ENCODE measurements at places on chromosomes 13 and 19.

- DNase-seq, result no peak
Measured at GRCh38 chr19:1410136-1410786, 2.9 kb downstream of the DAZAP1 start.

DNA sequence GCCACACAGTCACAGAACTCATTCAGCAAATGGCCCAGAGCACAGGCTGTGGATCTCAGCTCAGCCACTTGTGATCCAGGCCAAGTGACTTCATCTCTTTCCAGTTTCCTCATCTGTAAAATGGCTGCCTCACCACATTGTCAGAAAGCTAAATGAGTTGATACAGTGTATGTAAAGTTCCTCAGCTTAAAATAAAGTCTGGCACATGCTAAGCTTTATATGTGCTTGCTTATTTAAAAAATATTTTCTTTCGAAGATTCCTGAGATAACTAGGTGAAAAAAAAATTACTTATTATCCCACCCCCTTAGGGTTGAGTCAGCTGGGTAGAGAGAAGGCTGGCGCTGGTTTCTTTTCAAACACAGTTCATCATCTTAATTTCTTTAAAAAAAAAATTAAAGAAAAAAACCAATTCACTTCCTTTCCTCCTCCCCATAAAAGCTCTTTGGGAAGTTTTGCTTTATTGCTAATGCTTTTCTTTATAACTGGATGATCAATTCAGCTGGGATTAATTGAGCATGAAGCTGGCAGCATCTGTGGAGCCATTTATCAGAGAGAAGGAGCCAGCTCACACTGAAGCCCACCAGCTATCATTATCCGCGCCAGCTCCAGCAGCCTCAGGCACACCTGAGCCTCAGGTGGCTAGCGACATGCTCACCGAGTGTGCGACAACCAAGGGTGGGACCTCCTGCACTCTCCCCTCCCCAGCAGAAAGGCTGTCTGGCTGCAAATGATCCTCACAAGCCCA, 354.9 kb downstream of the FOXO1 start:
- DNase-seq, result no peak

GRCh38 chr19:374886-375235, 30.3 kb upstream of the MIER2 start:
- no peak for DNase-seq

- no peak for DNase-seq
Measured at GRCh38 chr13:62038214-62038613, 622.6 kb upstream of the PCDH20 start.

GRCh38 chr19:3661284-3662238, 35.0 kb upstream of the CACTIN start:
- no peak for DNase-seq

GRCh38 chr13:99105160-99105559, 95.5 kb upstream of the UBAC2 start:
- no peak for DNase-seq

DNA sequence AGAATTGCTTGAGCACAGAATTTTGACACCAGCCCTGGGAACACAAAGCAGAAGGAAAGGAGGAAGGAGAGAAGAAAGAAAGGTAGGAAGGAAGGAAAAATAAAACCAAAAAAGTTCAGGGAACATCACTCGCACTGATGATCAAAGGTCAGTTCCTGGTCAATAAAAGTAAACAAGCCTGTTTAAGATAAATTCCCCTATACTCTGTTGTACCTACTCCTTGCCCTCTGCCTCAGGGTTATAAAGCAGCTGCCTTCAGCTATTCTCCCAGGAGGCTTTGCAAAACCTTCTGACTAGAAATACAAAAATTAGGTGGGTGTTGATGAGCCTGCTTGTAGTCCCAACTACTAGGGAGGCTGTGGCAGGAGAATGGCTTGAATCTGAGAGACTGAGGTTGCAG, 14.9 kb upstream of the ZNF91 start:
- DNase-seq, result no peak

- DNase-seq, result no peak
Measured at GRCh38 chr19:33052352-33052972, 12.2 kb downstream of the RHPN2 start.

DNA sequence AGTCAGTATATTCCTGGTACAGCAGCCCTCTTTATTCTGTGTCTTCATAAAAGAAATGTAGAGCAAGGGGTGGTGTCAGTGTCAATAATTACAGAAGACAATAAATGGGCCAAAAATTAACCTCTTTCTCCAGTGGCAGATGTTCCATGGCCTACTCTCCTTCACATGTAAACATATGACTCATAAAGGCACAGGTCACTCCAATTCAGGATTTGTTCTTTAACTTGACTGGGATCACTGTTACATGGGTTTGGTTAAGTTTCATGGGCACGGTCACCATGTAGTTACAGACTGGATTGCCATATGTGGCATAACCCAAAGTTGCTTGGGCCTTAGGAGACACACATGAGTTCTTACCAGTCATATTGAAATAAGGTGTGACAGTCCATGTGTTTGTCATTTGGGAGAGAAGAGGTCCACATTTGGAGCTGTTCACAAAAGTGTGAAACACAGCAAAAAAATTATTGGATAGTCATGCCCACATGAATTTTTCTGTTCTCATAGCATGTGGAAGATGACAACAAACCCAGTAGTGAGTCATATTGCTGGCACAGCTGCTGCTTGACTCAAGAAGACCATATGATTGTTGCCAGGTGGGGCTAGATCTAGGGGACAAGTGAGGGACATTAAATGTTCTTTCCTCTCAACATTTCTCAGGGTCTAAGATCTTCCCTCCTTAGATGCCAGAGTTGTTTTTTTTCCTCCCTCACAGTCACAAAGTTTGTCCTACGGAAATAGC, 68.1 kb upstream of the HTR2A start:
- DNase-seq, result no peak

- peak; percentile 88 for DNase-seq
Measured at GRCh38 chr19:17336872-17337674, at the start of gene GTPBP3. TSS of gene GTPBP3 (plus strand) at chr19:17337553. CDS start at chr19:17337612, 59 bp downstream.

GRCh38 chr13:43126420-43126819, 103.0 kb downstream of the DNAJC15 start:
- no peak for DNase-seq

DNA sequence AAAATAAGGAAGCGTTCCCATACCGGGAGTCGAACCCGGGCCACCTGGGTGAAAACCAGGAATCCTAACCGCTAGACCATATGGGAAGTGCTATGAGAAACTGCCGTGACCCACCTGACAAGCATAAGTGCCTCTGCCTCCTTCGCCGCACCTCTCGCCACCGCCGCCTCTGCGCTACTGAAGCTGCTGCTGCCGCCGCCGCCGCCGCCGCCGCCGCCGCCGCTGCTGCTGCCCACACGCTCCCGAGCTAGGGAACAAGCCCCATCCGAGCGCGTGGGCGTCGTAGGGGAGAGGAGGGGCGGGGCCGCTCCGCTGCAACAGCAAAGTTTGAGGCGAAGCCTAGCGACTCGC, 610 bp upstream of the WBP4 start:
- peak; percentile 90 for DNase-seq

GRCh38 chr19:45506246-45506988, 862 bp upstream of the VASP start:
- DNase-seq, result peak; percentile 99

GRCh38 chr13:30957258-30957943, 24.9 kb downstream of the TEX26 start:
- no peak for DNase-seq

DNA sequence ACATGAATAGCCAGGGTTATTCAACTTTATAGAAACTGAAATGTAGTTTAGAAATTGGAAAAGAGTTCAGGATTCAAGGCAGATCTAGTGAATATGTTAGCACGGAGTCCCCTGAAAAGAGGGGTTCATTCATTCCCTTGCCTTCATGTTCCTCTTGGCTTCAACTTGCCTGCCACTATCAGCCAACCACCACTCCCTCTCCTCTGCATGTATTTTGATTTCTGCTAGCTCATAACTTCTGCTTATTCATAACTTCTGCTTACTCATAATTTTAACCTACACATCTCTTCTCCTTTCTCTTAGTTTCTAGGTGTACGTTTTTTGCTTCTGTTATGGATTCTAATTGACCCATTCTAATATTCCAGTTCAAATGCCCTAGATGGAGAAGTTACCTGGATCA, 5.5 kb upstream of the SERTM1 start:
- no peak for DNase-seq

GRCh38 chr19:18644196-18645034, 7.6 kb downstream of the KLHL26 start:
- no peak for DNase-seq

DNA sequence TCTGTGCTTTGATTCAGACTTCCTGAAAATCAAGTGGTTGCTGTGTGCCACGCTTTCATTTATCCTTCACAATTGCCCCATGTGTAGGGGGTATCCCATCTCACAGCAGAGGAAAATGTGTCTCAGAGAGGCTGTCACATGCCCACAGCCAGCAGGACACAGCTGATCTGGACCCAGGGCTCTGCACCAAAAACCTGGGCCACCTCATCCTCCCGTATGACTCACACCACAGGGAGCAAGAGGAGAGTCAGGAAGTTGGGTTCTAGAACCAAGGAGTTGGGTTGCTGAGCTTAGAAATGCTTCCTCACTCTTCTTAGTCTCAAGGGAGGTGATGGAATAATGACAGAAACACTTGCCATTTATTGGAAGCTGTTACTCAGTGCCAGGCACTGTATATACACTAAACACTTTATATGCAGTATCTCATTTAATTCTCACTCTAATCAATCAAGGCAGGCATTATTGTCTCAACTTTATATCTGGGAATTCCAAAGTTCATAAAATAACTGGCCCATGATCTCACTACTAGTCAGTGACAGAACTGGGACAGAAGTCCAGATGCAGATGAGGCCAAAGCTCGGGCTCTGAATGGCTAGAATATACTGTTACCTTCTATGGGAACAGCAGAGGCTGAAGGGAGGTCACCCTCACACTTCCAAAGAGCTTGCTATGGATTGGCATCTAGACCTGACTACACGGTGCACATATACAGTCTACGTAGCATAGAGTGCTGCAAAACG, 47.7 kb upstream of the ATP12A start:
- DNase-seq, result no peak

- peak; percentile 85 for DNase-seq
Measured at GRCh38 chr19:3075605-3076431, 13.5 kb upstream of the TLE5 start.

GRCh38 chr13:110625771-110626321, 10.5 kb downstream of the NAXD start:
- DNase-seq, result no peak

DNA sequence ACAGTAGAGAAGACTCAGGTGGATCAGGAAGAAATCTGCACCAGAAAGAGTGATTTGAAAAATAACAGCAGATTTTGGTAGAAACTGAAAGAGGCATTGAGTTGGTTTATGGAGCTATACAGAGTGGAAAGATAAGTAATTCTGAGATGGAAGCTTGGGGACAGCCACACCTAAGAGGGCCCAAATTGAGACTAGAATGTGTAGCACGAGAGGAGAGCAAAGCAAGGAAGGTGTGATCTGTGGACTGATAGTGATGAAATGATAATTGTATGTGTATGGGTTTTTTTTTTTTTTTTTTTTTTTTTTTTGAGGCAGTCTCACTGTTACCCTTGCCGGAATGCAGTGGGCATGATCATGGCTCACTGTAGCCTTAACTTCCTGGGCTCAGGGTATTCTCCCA, 16.3 kb downstream of the SAE1 start:
- DNase-seq, result no peak

GRCh38 chr13:107351305-107351704, 783.4 kb upstream of the ARGLU1 start:
- DNase-seq, result no peak

DNA sequence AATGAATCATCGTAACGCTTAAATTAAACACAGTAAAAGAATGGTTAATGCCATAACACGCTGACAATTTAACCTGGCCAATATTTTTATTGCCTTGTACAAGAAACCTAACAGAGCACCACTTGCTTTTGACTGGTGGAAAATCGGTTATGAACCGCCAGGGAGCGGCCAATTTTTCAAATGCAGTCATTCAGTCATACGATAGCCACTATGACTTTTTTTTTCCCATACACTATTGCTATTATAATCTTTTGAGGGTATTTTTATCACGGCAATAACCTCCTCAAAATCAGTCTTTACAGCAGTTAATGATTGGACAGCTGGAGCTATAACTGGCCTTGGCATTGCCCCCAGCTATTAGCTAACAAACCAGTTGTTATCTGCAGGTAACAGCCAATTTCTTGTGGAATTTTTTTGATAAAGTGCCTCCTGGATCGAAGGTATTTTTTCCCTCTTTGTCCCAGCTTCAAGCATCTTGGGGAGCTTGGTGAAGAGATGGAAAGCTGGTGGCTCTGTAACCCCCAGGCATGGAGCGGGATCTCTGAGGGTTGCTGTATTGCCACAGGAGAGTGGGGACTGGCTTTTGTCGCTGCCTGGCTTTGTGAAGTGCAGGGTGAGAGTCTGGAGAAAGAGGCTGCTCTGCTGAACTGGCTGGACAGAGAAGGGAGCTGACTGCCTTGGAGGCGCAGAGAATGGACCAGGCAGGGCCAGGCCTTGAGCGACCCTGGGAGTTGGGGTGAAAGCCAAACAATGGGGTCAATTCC, 198.4 kb upstream of the ZNF536 start:
- no peak for DNase-seq

DNA sequence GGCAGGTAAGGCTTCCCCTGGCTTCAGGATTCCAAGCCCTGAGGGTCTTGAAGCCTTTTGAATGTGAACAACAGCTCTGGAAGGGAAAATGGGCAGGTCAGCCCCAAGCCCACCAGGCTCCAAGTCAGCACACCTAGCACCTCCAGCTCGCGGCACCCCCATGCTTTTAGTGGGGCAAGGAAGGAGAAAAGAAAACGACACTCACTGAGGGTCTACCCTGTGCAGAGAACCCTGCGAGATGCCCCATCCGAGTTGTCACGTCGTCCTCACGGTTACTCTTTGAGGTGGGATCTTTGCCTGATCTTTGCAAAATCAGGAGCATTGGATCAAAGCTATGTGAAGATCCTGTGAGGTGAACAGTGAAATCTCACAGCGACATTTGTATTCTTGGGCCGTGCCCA, 5.7 kb upstream of the F10 start:
- DNase-seq, result peak; percentile 16

GRCh38 chr13:111042661-111043226, 72.4 kb upstream of the ARHGEF7 start:
- DNase-seq, result no peak

- no peak for DNase-seq
Measured at GRCh38 chr13:113009743-113010509, 40.9 kb downstream of the MCF2L start.

- no peak for DNase-seq
Measured at GRCh38 chr13:98033277-98034247, 80.1 kb downstream of the IPO5 start.

DNA sequence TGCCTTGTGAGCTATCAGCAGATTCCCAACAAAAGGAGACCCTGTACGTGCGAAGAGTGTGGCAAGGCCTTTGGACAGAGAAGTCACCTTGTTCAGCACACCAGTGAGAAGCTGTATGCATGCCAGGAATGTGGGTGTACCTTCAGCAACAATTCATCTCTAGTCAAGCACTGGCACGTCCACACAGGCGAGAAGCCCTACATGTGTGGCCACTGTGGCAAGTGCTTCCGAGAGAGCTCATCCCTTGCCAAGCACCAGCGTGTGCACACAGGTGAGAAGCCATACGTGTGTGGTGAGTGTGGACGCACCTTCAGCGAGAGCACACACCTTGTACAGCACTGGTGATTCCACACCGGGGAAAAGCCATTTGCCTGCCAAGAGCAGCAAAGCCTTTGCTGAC, 7.6 kb upstream of the ZSCAN22 start:
- DNase-seq, result no peak
